Daoy (cell line): ENCODE measurements at places on chromosomes 4 and X. TPM values are rescaled to one million over a fixed set of nuclear protein-coding genes. Genes with fewer than 3 reads are reported as not detected.

DNA sequence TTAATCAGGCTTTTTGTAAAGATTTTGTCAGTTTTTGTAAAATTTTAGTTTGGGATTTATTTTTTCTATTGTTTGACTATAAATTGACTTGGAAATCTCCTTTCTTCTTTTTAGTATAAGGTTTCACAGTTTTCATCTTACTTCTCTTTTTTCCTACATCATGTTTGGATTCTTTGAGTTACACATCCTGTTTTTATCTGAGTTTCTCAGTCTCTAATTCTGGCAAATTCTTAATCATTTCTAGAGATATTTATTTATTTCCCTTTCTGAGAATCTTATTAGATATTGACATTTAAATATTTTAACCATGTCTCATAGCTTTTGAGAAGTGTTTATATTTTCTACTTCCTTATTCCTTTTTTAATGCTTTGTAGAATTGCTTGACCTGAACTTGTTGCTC is 20.7 kb downstream of the USP53 start:
- no peak for DNase-seq

DNA sequence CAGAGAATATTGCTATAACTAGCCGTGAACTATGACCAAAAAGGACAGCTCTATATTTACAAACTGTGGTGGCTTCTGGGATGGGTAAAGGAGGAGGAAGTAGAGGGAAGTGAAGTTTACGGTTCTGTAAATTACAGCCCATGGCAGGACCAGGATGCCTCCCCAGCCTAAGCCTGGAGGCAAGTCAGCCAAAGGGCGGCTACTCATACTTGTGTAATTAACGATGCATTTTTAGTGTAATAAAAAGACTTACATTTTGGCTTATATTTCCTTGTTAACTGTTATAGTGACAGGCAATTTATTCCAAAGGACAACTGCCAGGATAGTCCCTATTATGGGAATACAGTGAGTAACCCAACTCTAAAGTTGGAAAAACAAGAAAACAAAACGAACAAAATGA is 139.9 kb upstream of the OTUD4 start:
- no peak for DNase-seq

GRCh38 chr4:147430111-147430510 is 50.8 kb upstream of the EDNRA start:
- DNase-seq, result no peak

DNA sequence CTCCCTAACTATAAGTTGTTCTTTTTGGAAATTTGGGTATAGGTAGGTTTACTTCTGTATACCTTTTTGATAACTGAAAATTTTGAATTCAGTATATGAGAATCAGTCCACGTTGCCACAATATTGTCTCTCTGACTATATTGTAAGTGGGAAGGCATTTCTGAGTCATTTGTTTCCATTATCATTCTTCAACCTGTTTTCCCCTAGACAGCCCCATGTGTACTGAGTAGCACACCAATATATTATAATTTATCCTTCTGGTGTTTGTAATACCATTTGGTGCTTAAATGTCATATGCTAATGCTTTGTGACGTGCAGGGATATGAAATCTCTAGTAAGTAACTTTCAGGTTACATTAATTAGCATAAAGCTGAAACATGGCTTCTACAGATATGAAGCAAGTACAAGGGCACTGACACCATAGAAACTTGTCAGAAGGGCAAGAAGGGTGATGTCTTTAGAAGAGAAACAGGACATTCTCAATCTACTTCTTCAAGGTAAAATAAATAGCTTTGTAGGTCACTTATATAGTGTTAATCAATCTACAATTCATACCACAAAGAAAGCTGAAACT is 27.7 kb downstream of the PAK3 start:
- no peak for DNase-seq

DNA sequence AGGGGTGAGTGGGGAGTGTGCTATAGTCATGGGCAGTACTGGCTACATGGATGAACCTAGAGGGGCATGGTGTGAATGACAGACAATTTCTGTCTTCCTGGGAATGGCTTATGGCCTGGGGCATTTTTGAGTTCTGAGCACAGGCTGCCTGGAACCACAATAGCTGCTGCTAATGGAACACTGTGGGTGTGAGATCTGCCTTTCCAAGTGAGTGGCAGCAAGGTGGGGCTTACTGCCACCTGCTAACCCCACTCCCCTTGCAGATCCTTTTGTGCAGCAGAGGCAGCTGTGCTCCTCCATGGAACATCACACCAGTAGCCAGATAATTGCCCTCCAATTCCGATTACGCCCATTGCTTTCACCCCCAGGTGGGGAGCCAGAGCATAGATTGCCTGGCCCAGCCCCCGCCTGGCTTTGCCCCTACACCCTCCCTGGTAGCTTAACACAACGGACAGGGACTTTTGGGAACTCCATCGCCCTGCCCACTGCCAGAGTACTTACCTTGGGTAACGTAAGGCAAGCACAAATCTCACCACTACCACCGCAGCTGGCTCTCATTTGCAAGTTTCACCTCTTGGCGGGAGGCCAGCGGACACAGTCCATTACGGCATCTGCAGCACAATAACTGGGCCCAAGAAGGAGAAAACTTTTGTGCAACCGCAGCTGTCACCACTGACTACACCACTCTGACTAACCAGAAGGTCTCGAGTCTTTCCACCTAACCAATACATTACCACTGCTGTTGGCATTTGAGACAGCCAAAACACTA is 421.2 kb upstream of the NWD2 start:
- peak; percentile 6 for DNase-seq

The KIAA1210 gene
- not detected in 2 replicates for total RNA-seq
